NAMALWA (cell line): ENCODE measurements at places on chromosomes 2 and 18.

GRCh38 chr2:96470636-96471035 is 34.5 kb downstream of the NEURL3 start:
- DNase-seq: no peak

DNA sequence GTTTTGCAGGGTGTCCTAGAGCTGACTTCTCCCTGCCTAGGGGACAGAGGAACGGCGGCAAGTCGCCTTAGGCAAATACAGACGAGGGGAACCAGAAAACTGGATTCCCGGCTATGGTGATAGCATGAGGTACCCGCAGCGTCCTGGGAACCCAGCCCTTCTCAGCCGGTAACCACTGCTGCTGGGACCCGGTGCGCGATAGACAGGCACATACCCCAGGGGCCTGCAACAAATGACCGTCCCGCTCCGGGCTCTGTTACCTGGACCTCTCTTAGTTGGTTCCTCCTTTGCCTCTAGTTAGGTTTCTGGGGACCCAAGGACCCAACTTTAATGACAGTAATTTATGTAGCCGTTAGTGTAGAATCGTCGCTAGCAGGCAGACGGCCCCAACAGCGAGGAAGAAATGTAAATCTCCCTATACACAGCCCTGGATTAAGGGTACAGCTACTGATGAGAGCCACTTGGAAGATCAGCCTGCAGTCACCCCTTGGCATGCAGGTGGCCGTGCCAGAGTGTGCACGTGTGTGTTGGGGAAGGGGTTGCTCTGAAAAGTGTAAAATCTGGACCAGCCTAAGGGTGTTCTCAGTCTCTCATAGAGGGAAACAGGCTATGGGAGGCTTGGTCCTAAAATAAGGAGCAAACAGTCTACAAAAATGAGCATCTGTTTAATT is 819 bp upstream of the SERPINE2 start:
- no peak for DNase-seq

DNA sequence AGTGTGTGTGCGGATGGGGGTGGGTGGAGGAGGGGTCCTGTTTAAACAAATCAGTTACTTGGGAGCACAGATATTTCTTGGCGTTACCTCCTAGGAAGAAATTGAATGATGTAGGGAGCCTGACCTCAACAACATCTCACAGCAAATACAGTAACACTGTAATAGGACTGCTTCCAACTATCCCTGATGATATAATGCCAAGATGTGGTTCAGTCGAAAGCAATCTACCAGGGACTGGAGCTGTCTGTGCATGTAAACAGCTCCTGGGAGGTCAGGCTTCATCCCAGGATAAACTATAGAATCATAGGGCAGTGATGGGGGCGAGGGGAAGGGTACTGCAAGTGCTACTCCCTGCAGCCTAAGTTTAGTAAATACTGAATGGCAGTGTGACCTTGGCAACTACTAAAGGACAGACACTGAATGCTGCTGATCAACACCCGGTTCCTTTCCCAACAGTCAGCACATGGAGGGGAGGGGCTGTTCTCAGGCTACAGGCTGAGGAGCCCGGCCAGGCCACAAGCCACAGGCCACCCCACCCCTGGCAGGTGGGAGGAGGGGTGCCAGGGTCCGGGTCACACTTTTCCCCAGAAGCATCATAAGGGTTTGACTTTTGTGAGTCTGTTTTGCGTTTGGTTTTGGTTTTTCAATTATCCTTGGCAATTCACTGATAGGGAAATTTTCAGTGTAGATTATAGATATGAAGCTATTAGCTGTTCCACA is 85.3 kb upstream of the ZNF397 start:
- DNase-seq: no peak

GRCh38 chr2:86293612-86294011 is 43.8 kb downstream of the REEP1 start:
- no peak for DNase-seq

DNA sequence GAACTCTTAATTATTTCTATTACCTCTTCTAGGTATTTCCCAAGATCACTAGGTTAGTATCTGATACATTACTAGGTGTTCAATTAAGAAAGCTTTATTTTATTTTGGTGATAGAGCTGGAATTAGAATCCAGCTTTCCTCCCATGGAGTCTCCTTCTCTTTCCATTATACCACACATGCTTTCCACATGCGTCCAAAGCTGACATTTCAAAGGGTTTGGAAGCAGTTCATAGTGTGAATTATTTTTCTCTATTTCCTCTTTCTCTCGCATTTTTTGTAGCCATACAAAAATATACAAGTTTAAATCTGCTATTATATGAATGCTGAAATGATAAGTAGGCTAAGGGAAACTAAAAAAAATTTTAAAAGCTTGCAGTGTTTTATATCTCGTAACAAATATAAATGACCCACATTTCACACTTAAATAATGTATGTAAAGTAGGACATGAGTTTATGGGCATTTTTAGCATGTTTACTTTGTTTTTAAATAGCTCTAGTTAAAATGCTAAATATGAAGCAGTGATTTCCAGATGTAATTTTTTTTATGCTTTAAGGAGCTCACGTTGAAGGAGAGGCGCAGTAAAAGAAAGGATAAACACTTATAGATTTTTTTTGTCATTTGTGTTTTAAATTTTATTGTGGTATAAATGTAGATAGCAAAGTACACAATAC is 20.1 kb downstream of the ZC3H6 start:
- no peak for DNase-seq

- no peak for DNase-seq
Observed at GRCh38 chr2:234033174-234033573, 17.3 kb upstream of the SPP2 start.

- no peak for DNase-seq
Observed at GRCh38 chr2:197613509-197613987, 61.8 kb downstream of the RFTN2 start.

DNA sequence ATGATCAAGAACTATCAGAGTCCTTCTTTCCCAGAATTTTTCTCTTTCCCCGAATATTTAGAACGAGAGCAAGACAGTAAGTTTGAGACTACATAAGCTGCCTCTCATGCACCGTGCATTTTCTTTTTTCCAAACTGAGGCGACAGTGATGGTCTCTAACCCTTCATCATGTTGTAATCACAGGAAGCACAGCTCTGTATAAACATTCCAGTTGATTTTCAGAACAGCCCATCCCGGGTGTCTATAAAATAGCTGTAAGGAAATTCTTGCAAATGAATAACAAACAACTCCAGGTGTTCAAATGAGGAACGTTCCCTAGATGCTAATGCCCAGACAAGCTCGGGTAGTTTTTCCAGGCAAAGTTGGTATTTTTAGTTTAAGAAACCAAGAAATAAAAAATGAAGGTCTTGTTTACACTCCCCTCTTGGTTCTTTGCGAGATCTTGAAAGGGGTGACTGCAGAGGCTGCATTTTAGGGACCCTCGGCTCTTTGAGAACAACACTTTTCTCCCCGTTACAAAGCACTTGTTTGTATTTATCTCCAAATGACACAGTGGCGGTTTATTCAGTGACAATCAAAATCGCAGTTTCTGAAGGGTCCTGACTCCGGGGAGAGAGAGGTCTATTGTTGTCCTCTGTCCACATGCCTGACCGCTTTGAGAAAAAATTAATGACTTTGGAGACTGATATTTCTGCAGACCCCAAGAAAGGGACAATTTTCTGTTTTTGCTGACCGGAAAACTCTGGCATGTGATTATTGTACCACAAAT is 101.1 kb upstream of the NCK2 start:
- no peak for DNase-seq

DNA sequence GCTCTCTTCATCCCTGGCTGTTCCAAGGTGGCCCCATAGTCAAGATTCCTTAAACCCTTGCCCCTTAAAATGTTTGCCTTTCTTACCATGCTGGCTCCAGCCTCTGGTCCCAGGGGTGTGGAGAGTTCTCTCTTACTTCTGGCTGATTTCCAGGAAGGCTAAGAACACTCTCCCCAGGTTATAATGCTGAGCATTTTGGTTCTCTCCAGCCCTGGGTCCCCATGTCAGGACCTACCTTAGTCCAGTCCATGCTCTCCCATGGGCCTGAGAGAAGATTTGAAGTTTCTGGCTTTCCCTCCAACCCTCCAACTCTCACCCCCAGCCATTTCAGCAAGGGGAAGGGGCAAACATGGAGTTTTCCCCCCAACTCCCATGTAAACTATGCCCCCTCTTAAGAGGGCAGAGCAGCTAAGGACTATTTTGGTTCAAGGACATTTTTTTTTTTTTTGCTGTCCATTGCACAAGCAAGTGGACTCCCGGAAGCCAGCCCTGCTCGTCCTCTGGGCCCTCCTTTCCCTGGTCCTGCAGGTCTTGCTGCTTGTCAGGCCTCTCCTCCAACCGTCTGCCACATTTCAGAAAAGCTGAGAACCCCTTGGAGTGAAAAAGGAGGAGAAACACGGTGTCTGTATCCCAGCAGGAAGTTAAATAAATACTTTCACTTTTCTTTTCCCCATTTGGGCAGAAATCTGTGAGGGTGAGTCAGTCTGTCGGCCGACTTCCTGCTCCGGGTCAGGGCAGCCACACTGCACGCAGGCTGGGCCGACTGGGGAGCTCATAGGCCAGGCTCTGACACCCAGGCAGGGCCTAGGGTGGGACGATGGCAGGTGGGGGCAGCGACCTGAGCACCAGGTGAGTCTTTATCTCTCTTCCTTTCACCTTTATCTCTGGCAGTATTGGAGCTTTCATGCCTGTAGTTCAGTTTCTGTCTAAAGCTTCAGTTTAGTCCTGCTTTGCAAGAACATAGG is at the start of gene SP140L:
SP140L (plus strand) TSS at position 741 of the 965 bp plus-strand sequence; CDS start at position 818, 77 bp downstream.
- DNase-seq: peak; percentile 79

DNA sequence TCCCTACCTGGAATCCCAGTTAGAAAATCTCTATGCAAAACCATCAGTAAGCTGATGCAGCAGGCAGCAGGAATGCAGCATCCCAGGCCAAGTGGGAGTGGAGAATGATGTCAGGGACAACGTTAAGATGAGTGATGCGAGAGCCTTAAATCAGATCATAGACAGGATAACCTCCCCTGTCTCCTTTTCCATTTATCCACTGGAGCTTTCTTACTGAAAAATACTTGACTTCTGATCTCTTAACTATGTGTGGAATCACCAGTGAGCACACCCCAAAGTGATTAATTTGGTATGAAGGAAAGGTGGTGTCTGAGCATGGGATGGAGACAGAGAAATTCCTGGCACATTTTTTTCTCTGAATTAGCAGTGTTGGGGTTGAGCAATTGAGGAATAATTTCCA is 98.0 kb downstream of the RND3 start:
- DNase-seq: no peak

- DNase-seq: no peak
Observed at GRCh38 chr2:85981579-85982247, 92.9 kb upstream of the ST3GAL5 start.

DNA sequence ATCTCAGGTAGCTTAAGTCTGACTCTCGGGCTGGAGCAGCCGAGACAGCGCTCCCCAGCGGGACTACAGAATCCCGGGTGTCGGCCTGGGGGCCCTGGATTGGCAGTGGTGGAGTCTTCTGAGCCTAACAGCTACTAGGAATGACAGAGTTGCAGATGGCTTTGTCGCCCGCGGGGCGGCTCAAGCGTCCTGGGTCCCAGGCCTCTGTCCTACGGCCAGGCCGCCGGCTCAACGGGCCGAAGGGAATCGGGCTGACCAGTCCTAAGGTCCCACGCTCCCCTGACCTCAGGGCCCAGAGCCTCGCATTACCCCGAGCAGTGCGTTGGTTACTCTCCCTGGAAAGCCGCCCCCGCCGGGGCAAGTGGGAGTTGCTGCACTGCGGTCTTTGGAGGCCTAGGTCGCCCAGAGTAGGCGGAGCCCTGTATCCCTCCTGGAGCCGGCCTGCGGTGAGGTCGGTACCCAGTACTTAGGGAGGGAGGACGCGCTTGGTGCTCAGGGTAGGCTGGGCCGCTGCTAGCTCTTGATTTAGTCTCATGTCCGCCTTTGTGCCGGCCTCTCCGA is 8.8 kb downstream of the SIX2 start:
- DNase-seq: no peak

- no peak for DNase-seq
Observed at GRCh38 chr2:182349268-182349667, 77.6 kb downstream of the PDE1A start.

DNA sequence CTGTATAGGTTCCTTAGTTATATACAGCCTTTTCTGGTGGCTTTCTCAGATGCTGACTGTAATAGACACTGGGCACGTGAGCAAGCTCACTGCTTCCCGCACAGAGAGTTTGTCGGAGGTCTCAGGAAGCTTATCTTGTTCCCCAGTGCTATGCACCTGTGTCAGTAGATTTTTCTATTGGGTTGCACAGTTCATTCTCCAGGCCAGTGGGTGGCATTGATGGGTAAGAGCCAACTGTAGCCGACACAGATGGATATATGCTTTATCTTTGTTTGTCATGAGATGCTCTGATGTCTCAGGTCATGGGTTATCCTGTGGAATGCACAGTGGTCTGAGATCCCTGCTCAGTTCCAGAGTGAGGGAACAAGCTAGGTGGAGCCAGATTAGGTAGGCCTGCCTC is 293.0 kb downstream of the GRB14 start:
- DNase-seq: no peak

GRCh38 chr2:82301506-82301905 is 1997.0 kb upstream of the LRRTM1 start:
- DNase-seq: no peak

- no peak for DNase-seq
Observed at GRCh38 chr2:176679061-176679669, 409.9 kb downstream of the MTX2 start.

DNA sequence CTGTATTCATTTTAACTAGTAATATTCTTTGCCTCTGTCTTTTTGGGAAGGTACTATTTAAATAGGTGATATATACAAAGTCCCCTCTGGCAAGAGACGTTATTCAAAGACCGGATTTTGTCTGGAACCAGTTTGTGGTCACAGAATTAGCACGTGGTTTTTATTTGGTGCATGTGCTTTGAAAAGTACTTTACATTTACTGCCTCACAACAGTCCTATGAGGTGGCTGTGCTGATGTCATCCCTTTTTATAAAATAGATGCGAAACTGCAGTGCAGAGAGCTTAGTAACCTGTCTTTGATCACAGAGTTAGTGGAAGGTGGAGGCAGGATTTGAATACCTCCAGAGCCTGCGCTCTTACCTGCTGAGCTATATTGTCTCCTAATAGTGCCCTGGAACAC is 4.0 kb downstream of the LPIN1 start:
- peak; percentile 87 for DNase-seq

DNA sequence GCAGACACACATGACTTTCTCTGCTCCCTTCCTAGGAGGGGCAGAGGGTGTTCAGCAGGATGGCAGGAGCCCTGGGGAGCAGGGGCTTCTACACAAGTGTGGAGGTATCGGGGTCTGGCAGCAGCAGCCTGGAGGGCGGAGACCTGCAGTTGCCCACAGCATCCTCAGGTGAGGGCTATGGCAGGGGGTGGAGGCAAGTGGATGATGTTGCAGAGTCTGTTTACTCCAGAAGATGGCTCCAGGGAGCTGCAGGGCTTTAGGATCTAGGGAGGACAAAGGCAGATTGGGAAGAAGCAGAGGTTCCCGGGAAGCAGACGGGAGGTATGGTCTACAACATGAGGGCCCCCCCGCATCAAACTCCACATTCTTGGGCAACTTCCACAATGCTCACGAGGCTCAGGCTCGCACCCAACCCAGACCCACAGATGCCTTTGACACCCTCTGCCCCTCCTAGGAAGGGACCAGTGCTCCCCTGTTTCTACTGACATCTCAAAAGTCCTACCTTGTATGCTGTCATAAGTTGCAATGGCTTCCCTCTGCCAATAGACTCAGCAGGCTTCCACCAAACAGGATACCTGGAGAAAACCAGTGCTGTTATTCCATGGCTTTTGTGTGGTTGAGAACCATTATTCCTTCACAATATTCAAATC is 12.0 kb upstream of the ATP6V1C2 start:
- no peak for DNase-seq
